ENCODE measurements at places on chromosomes 7 and 10.

- no peak for DNase-seq
These were observed 298.5 kb downstream of the NEBL start for GRCh38 chr10:20598590-20598989.

- peak; percentile 44 for DNase-seq
These were observed 193.4 kb downstream of the CCDC3 start for GRCh38 chr10:12808014-12808613.

- peak; percentile 77 for DNase-seq
These were observed 1.4 kb upstream of the OSBPL3 start for GRCh38 chr7:24981171-24981951.

DNA sequence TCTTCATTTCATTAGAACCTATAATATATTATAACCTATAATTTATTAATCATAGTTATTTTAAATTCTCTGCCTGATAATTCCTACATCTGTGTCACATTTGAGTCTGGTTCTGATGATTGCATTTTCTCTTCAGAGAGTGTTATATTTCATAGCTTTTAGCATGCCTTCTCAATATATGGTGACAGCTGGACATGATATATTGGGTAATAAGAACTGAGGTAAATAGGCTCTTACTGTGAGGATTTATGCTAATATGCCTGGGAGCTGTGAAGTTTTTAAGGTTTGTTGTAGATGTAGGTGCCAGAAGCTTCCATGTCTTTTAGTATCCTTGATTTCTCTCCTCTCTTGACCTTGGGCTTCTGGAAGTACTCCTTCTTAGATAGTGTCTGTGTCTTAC lies 325.9 kb upstream of the SEMA3D start:
- DNase-seq: no peak

GRCh38 chr10:93867525-93867924 lies 26.3 kb upstream of the SLC35G1 start:
- DNase-seq: no peak

GRCh38 chr7:76302347-76303201 lies at the start of gene HSPB1:
Gene HSPB1, plus strand, starts transcription at chr7:76302673. Its CDS starts 40 bp downstream, at chr7:76302713.
- peak; percentile 83 for DNase-seq

DNA sequence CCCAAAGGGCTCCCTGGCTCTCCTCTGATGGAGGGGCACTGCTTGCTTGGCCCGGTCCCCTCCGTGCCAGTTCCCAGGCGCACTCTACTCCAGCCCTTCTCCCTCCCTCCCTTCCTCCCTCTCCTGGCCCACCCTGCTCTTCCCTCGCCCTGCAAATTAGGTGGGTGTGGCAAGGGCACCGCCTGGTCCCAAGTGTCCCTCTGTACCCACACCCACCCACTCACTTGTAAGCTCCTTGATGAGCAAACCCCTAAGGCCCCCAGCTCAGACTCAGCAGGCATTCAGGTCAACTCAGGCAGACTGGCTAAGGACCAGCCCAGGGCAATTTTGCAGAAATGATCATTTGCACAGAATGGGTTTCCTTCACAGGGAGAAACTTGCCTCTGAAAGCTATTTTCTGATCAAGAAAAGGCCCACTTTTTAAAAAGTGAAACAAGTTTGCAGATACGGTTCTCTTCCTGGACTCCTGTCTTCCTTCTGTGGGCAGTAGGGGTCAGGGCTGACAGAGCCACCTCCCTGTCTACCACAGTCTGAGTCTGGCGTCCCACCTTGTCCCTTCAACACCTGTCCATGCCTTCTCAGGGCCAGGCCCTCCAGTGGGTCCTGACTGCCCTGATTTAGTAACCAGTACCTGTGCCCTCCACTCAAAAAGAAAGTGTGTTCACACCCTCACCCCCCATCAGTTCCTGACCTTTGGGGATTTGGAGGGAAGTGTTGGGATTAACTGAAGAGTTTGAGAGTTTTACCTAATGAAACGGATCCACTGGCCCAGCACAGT lies 28.3 kb downstream of the C10orf71 start:
- DNase-seq: no peak

DNA sequence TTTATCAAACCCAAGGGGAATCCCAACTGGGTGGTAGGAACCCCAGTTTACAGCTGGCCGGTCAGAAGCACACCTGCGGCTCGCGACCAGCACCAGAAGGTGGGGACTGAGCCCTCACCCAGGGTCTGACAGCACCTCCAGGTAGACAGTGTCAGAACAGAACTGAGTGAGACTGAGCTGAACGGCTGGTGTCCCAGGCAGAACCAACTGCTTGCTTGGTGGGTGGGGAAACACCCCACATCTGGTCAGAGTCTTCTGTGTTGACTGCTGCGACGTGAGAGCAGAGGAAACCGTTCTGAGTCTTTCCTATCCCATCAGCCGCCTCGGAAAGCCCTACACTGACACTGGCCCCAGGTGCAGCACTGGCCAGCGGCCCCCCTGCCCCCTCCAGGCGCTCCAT lies 160.7 kb downstream of the MAD1L1 start:
- DNase-seq: no peak

DNA sequence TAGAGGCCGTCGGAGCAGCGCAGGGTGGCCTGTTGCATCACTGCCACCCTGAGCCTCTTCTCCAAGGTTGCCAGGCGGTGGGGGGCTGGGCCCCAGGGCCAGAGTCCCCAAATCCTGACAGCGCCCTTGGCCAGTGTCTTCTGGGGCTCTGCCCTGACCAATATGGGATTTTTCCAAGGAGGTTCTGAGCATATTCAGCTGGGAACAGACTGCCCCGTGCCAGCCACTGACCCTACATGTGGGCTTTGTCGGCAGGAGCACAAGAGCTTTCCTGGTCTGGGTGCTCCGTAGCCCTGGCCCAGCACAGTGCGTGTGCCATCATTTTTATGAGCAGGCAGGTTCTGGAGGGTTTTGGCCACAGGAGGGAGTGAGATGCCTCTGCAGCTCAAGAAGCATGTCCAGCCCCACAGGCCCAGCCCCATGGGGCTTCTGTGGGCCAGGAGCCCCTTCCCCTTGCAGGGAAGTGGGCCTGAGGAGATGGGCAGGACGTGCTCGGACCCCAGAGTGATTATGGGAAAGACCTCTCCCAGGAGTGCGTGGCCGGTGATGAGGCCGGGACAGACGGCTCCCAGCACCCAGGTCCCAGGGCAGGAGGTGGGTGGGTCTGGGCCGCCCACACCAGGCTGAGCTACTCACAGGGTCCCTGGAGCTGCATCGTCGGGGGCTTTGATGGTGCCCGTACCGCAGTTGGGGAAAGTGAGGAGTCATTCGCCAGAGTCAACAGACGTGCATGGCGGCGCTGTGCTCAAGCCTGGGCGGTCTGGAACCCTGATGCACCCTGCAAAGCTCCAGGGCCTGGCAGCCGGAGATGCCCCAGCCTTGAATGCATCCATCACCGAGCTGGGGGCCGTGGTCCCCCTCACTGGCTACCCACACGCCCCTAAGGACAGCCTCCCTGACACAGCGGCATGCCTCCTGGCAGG lies 66.6 kb downstream of the PWWP2B start:
- no peak for DNase-seq

Data from putamen (tissue), 1 donor.